ENCODE measurements at places on chromosomes 16 and 17.

DNA sequence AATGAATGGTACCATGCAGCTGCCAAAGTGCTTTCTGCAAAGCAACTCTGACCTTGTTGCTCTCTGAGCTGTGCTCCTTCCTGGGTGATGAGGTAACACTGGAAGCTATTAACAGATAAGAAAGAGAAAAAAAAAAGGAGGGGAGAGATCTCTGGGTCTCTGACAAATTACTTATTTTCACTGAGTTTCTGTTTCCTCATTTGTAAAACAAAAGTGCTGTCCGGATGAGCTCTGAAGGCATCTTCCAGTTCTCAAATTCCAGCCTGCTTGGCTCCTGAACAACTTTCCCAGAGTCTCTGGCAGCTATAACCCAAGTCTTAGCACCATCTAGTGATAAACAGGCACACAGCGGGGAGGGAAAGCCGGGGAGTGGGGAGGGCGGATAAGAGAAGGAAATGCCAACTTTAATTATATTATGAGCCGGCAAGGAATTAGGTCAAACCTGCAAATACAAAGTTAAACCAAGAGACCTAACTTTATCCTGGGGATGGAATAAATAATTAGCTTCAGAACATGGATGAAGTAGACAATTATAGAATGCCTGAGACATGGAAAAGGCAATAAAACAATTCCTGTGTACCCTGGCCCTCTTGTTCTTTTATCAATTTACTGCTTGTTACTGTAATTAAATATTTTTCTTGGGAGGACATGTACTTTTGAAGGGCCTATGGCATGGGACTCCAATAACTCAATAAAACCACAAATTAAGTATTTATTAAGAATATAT lies 61.3 kb upstream of the KIFC3 start:
- no peak for DNase-seq

DNA sequence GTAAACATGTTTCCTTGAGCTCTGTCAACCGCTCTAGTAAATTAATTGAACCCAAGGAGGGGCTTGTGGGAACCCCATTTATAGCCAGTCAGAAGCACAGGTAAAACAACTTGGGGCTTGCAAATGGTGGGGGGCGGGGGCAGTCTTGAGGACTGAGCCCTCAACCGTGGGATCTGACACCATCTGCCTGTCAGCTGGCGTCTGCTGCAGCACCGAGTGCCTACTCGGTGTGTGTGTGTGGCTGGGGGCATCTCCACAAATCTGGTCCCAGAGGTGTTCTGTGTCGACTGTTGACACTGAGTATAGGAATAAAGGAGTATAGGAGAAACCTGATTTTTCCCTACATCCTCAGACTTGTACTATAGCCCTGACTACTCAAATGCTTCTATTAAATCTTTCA lies 20.6 kb downstream of the CREBBP start:
- no peak for DNase-seq

DNA sequence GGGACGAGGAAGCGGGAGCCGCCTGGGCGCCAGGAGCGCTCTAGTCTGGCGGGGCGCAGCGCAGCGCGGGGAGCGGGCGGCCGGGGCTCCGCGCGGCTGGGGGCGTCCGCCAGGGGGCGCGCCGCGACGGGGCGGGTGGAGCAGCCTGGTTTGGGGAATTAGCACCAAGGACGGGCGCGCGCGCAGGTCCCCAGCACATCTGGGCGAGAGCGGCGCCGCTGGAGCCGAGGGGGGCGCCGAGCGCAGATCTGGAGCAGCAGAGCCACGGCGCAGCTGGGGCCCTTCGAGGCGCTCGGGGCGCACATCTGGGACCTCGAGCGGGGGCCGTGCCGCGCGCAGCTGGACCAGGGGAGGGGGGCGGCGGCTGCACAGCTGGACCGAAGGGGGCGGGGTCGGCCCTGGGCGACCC lies at the start of gene NXPH3:
Gene NXPH3 (plus strand): TSS at position 193 of the 409 bp plus-strand sequence. CDS start 349 bp downstream, outside the sequence.
- peak; percentile 67 for DNase-seq

GRCh38 chr16:56143666-56144065 lies 47.6 kb upstream of the GNAO1 start:
- no peak for DNase-seq

GRCh38 chr17:49031965-49032928 lies 35.1 kb downstream of the IGF2BP1 start:
- DNase-seq = peak; percentile 14

GRCh38 chr17:74241431-74241830 lies 28.1 kb downstream of the TTYH2 start:
- DNase-seq = no peak

DNA sequence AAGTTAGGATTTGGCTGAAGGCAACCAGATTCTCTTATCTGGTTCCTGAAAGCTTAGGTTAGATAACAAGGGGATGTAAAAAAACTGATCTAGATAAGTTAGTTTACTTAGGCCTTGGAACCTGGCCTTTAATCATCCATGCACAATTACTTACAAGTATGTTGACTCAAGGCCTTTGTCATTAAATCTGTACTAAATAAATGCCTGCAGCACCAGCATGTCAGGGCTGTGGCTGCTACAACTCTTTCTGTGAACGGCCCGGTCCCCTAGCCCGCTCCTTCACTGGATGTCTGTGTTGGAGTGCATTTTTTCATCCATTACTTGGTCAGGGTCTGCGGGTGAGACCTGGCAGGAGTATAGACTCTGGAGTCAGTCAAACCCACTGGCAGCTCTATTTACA lies 48.4 kb upstream of the ALDH3A1 start:
- DNase-seq = no peak

DNA sequence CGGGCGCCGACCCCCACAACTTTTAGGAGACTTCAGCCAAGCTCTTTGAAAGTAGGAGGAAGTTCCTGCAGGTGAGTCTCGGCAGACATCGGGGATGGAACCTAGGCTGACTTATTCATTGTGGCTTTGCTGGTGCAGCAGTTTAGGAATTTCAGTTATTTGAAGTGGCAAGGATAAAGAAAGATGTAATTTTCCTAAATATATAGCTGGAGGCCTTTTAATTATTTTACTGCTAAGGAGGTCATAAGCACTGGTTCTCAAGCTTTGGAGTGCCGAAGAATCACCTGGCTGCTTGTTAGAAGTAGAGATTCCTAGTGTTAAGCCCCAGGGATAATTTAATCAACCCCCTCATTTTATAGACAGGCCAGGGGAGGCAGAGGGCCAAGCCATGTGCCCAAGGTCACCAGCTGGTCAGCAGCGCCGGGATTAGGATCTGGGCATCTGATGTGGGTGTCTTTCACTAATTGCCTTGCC lies 28.9 kb upstream of the BCAR1 start:
- DNase-seq = no peak

DNA sequence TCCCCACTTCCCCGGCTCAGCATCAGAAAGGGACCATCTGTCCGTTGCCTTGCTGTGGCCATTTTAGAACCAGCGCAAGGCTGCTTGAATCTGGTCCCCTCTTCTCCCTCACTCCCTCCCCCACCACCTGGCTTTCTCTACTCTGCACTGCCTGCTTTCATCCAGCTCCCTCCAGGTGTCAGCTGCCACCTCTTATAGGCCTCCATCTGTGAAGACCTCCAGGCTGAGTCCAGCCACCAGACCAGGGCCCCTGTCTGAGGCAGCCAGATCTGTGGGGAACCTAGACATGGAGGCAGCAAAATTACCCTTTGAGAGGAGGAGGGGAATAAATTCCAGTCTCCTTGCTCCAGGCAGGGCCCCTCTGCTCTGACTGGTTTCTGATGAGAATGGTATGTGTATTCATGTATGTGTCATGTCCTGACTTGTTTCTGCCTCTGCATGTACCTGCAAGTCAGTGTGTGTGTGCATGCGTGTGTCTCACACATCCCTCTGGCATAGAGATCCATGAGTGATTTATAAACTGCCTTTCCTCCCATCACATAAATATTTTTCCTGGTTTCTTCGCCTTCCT lies 21.1 kb downstream of the MINK1 start:
- DNase-seq = no peak

DNA sequence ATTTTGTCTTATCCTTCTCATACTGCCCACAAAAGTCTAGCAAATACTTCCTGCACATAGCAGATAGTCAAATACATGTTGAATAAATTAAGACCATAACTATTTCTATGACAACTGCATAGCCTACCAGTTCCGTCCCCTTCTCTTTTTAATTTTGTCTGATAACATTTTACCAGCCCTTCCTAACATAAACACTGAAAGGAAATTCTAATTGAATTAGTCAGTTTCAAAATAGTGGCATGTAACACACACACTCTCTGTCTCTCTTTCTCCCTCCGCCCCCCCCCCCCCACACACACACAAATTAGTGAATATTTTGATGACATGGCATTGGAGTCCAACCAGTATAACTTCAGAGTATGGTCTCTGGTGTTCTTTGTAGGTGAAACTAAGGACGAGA lies 41.8 kb downstream of the TNRC6C start:
- no peak for DNase-seq

- no peak for DNase-seq
Measured at GRCh38 chr17:65552214-65552613, 9.2 kb downstream of the AXIN2 start.

- DNase-seq = no peak
Measured at GRCh38 chr17:65022751-65023700, 33.5 kb downstream of the GNA13 start.

DNA sequence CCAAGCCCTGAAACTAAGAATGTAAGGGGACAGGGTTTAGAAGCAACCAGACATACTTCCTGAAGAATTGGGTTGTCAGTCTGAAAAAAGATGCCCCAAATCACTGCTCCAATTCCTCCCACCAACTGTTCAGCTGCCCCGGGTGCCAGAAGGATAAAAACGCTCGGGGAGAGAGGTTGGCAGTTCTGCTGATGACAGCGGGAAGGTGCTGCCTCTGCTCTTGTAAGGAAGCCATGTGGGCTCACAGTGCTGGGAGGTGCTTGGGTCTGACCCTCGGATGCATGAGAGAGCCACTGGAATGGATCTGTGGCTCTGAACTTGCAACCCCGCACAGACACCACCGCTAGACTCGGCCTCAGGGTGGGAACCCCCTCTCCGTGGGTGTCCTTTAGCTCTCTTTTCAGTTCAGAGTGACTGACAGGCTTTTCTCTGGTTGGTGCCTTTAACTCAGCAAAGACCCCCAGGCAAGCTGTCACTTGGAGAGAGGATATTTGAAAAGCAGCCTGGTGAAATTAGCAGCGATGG lies 364.8 kb upstream of the RBFOX1 start:
- no peak for DNase-seq

DNA sequence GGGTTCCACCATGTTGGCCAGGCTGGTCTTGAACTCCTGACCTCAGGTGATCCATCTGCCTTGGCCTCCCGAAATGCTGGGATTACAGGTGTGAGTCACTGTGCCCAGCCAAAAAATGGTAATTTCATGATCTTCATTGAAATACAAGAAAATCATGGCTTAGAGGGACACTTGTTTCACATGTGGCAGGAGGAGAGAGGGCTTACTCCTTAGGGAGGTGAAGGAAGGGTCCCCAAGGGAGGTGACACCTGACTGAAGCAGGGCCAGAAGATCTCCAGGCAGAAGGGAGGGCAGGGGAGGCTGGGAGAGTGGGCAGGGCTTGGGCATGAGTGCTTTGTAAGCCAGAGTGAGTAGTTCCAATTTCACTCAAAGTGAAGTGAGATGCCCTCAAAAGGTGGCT lies 20.0 kb upstream of the ITGAX start:
- no peak for DNase-seq

DNA sequence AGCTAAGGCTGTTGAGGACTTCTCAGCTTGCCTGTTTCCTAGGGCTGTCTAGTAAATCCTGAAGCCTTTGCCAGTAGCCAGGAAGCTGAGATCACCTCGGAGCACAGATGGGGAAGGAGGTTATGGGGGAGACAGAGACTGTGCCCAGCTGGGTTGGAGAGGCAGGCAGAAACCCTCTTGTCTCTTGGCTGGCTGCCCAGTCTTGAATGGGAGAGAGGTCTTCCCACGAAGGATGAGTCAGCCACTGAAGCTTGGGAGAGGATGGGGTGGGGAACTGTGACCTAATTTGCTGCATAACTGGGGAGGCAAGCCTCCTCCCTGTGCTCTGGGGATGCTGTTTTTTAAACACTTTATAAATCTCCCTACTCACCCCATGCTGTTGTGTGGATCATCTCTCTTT lies 69.8 kb downstream of the SHISA9 start:
- no peak for DNase-seq

GRCh38 chr16:54526916-54527315 lies 240.3 kb upstream of the IRX3 start:
- no peak for DNase-seq

- no peak for DNase-seq
Measured at GRCh38 chr16:56362706-56363105, 62.6 kb downstream of the AMFR start.

GRCh38 chr16:88454523-88454947 lies 1.5 kb downstream of the ZFPM1 start:
- no peak for DNase-seq

- no peak for DNase-seq
Measured at GRCh38 chr16:48381201-48381600, 4.0 kb downstream of the SIAH1 start.

GRCh38 chr17:79242873-79243602 lies 168.4 kb downstream of the ENGASE start:
- no peak for DNase-seq

- no peak for DNase-seq
Measured at GRCh38 chr16:81014672-81015071, 7.7 kb downstream of the CENPN start.

DNA sequence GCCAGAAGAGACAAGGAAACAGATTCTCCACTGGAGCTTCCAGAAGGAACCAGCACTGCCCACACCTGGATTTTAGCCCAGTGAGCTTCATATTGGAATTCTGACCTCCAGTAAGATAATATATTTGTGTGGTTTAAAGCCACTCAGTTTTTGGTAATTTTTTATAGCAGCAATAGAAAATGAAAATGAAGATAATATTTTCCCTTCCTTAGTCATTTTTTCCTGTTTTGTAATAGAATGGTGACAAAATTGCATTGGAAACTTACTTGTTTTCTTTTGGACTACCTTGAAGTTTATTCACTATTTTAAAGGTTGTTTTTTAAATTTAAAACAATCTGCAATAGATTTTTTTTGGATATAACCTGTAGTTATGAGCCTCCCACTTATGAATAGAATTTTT lies 29.8 kb upstream of the IRF8 start:
- no peak for DNase-seq

GRCh38 chr16:22250522-22250921 lies 44.4 kb downstream of the EEF2K start:
- DNase-seq = no peak

Data from activated CD4-positive, alpha-beta T cell treated with anti-CD3 and anti-CD28 coated beads for 24 hours (primary cell).